Eye (tissue), 1 donor: ENCODE measurements at places on chromosomes 6 and 20.

DNA sequence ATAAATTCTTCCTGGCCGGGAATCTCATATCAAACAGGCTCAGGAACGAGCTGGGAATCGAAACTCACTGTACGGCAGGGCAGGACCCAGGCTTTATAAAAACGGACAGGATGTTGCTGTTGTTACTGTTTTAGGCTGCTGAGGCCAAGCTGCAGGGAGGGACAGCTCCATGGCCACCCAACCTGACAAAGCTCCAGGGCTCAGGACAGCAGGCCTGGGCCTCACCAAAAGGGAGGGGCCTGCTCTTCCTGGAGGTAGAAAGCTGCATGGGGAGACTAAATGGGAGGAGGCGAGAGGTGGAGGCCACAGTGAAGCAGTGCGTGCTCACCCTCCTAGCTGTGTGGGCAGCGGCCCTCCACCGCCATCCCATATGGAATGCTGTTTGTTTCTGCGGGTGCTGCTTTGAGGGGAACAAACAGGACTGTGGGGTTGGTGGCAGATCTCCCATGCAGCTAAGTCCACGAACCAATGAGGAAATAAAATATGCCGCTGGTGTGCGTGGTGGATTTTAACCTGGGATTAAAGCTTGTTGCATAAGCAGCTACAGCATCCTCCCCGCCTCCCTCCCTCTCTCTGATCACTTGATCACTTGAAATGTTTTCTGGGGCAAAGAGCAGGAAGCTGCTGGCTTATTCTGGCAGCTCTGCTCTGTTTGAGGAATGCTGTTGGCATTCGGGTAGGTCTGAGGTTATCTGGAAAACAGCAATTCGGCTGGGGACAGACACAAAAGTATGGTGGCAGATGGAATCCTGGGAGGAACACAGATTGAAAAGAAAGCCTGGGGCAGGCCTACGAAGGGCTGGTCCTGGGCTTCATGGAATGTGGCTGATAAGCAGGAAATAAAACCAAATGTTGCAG, 2.4 kb upstream of the ZMYND8 start:
- DNase-seq = peak; percentile 88

DNA sequence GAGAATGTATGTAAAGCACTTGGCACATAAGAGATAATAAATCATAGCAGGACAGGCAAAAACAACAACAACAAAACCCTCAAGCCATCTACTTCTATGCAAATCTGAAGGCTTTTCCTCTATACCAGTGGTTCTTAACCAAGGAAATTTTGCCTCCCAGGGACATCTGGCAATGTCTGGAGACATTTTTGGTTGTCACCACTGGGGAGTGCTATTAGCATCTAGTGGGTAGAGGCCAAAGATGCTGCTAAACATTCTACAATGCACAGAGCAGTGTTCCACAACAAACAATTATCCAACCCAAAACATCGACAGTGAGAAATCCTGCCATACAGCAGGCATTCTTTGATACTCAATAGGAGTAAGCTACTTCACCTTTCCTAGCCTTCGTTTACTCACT, 28.2 kb downstream of the NDRG3 start:
- DNase-seq = no peak

DNA sequence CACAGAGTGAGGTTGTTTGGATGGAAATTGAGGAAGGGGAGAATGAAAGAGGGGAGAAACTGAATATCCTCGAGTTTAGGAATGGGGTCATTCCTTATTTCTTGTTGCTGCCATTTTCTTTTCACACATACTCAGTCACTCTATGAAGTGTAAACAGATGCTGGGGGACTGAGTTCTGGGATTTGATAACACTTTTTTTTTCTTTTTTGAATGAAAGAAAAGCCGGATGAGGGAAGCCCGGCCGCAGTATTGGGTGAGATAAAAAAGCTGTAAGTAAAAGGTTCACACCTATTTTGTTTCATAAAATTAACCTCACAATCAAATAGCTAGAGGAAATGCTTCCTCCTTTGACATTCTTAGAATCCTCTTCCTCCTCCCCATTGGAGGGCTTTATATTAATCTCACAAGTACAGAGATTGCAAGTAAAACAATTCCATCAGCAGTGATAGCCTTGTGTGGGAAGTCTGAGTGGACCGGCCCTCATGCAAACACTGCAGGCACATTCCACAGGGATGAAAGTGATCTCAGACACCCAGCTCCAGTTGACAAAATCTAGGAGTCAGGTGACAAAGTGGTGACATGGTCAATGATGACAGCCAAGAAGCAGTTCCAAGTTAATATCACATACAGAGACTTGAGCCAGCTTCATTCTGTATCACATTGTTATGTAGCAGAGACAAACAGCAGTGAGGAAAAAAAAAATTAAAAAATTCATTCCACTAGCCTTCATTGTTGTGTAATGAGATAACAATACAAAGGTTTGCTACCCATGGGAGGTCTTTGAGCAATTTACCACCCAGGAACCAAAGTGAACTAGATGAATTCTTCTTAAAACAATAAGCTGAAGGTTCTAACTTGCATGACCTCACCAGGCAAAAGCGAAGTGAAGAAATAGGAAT, 391.1 kb upstream of the HSF2 start:
- DNase-seq = peak; percentile 54

GRCh38 chr6:40504274-40504673, 82.9 kb downstream of the LRFN2 start:
- DNase-seq = no peak

DNA sequence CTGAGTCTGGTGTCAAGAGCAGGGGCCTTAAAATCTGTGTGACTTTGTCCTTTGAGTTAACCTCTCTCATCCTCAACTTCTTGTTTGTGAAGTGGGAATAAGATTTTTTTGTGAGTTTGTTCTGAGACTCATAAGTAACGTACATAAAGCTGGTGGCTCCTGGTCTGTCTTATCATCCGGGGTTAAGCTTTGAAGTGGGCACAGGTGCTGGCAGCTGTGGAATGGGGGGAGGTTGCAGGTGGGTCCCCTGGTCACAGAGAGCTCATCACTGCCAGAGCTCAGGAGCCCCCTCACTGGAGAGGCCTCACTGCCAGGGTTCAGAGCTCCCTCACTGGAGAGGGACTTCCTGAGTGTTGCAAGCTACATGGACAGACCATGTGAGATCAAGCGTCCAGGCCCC, 174.1 kb downstream of the NRN1 start:
- DNase-seq = no peak

- no peak for DNase-seq
Observed at GRCh38 chr20:32072168-32072750, 20.2 kb downstream of the HCK start.

GRCh38 chr6:119312875-119313338, 36.7 kb downstream of the MAN1A1 start:
- DNase-seq = peak; percentile 43

GRCh38 chr20:11965602-11966001, 47.9 kb downstream of the BTBD3 start:
- no peak for DNase-seq

DNA sequence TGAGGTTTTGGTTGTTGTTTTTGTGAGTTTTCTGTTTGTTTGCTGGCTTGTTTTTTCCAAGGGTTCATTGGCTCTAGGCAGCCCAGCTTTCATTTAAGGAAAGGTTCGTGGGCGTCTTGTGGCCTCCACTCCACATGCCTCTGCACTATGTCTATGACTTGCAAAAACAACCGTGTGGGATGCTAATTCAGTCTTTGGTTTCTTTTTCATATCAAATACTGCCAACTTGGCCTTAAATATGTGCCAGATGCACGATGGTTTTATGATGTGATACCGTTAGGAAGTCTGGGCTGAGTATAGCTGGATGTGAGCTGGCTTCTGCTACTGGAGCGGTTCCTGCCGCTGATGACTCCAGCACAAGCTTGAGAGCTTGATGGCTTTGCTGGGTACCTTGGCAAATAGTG, 96.3 kb downstream of the BMP2 start:
- no peak for DNase-seq

- no peak for DNase-seq
Observed at GRCh38 chr6:34138191-34138590, 7.7 kb downstream of the GRM4 start.

GRCh38 chr6:56984361-56984760, 29.5 kb downstream of the BEND6 start:
- no peak for DNase-seq
